Right ventricle myocardium superior (tissue), 1 donor: ENCODE measurements at places on chromosomes 7 and 10.
A peak's percentile ranks its signal among the peaks of the same experiment; 100 is the strongest.

DNA sequence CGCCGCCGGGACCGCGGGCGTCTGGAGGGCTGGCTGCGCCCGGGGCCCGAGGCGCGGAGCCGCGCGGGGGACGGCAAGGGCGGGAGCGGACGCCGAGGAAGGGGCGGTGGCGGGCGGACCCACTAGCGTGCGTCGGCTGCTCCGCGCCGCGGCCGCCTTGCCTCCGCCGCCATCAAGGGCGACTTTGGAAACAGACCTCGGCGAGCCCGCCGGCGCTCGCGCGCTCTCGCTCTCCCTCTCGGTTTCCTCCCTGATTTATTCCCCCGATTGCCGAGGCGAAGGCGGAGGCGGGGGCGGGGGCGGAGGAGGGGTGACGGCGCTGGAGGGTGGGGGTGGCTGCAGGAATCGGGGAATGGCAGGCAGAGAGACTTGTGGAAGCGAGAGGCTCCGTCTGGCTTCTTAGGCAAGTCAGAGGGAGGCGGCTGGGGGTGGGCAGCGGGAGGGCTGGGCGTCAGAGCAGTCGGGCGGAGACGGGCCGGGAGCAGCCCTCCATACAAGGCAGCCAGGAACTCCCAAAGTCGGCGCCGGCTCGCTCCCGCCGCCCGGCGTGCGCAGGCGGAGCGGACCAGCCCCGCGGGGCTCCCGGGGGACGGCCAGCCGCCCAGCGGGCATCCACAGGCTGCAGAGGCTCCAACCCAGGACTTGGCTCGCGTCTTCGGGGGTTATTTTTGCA lies at the start of gene CACNA2D1:
TSS of gene CACNA2D1 (minus strand) at position 231 of the 673 bp plus-strand sequence.
- peak; percentile 89 for DNase-seq

- no peak for DNase-seq
Measured at GRCh38 chr10:97506199-97506991, 7.7 kb downstream of the UBTD1 start.

- peak; percentile 91 for DNase-seq
Measured at GRCh38 chr7:36291387-36292316, 98.0 kb upstream of the ANLN start.

DNA sequence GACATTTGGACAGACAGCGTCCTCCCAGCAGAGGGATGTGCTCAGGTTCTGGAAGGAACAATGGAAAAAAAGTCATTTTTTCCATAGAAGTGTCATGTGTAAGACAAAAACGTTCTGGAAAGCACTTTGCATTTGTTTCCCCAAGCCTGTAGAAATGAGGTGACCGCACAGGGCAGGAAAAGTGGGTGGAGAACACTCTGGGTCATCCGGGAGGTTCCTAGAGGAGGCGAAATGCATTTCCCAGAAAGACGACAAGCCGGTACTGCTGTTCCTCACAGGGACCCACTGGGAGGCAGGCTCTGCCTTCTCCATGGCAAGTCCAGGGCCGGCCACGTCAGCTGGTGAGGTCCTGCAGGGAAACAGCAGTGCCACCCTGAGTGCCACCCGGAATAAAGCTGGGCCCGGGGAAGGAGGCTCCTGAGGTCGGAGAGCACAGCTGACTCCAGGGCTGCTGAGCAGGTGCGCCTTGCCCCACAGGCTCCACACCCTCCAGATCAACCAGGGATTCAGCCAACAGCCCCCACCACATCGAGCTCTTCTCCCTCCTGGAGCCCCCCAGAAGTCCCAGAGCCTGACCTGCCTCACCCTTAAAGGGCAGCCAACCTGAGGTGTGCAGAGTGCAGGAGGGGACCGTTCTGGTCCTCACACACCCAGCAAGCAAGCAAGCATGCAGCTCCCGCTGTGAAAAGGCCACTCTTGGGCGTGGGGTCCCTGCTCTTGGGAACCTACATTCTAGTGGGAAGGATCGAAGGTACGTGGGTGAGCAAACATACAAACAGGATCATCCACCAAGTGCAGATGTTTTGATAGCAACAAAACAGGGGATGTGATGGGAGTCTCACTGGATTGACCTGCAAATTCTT lies 28.8 kb upstream of the INPP5A start:
- peak; percentile 82 for DNase-seq

DNA sequence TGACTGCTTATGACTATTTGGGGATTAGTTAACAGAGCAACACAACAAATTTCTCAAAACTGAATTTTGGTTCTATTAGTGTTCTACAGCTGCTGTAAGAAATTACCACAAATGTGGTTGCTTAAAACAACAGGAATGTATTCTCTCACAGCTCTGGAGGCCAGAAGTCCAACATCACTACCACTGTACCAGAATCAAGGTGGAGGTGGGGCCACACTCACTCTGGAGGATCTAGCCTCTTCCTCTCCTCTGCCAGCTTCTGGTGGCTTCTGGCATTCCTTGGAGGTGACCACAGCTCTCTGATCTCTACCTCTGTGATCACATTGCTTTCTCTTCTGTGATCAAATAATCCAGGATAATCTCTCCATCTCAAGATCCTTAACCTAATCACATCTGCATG lies 194.7 kb upstream of the BMPER start:
- no peak for DNase-seq

GRCh38 chr10:95640891-95641315 lies 15.6 kb downstream of the ALDH18A1 start:
- no peak for DNase-seq

GRCh38 chr10:11913079-11913641 lies 90.0 kb downstream of the PROSER2 start:
- DNase-seq = no peak
